ENCODE measurements at places on chromosomes 2 and 18.

DNA sequence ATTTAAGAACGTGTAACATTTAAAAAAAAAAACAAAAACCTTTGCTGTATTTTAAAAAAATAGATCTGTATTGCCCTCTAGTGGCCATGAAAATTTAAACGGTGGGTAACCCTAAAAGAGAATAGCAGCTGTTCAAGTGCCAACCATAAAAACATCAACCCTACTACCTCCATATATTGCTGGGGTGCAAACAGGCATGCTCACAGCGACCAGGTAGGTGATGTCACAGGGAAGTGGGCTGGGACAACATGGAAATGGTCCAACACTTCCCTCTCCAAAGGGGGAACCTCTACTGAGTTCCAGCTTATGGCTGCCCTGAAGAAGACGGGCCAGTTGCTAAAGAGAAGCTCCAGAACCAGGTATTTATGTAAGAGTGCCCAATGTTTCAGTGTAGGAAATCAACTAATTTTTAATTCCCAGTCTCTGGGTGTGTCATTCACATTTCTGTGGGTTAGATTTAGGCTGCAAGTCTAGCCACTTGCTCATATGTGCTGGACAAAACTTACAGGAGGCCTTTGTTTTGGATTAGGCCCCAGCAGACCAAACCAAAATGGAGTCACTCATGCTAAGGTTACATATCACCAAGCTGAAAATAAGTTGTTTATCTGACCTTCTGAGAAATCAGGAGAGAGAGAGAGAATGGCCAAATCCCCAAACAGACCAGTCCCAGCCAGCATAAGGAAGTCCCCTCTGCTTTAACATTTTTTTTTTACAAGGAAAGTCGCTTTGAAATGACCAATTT, 54.5 kb downstream of the SKA1 start:
- no peak for DNase-seq

DNA sequence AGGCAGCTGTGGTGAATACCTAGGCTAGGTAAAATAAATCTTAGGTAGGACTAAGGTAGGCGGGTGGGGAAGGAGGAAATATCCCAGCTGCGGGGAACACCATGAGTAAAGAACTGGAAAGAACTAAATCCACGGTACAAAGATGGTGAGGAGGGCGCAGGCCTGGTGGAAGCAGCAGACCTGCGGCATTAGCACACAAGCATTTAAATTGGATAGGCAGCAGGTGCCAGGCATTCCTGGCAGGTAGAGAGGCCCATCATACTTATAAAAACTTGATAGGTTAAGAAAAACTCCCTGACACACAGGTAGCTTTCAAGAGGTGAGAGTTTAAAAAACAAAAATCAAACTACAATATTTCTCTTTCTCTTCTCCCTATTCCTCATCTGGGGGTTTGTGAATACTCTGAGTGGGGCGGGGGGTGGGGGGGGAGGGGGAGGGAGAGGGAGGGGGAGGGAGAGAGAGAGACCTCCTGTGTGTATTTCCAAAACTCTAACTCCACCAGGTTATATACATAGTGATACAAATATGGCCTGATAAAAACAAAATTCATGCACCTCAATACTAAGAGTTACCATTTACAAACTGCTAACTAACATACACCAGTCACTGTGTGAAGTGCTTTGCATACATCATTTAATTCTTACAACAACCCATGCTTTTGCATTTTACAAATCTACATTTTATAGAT, 13.5 kb downstream of the AAK1 start:
- DNase-seq, result no peak

DNA sequence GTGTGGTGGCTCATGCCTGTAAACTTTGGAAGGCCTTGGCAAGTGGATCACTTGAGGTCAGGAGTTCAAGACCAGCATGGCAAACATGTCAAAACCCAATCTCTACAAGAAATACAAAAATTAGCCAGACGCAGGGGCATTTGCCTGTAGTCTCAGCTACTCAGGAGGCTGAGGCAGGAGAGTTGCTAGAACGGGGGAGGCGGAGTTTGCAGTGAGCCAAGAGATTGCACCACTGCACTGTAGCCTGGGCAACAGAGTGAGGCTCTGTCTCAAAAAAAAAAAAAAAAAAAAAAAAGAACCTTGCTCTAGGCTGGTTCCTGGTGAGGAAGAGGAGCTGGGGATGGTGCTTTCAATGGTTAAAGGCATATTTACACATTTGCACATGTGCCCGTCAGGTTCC, 129.4 kb downstream of the LYPD6B start:
- DNase-seq, result no peak

DNA sequence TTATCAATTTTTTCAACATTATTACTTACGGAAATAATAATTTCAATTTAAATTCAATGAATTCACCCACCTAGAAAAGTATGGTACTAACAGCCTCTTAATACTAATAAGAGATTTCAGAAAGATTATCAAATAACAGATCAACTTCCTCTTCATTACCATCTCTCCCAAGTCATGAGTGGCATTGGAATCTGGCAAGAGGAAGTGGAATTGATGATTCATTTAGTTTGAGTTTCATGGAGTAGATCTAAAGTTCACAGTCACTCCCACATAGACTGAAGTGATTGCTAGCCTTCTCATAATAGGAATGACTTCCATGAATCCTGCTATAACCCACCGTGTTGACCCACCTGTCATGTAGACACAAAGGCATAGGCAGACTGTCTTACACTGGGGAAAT, 77.7 kb upstream of the WDR75 start:
- no peak for DNase-seq
